MG63 (cell line): ENCODE measurements at places on chromosomes 6 and 20. TPM values are rescaled to one million over a fixed set of nuclear protein-coding genes. Genes with fewer than 3 reads are reported as not detected.

- no peak for DNase-seq
Observed at GRCh38 chr6:63862486-63863198, 227.0 kb downstream of the PHF3 start.

- no peak for DNase-seq
Observed at GRCh38 chr6:10331334-10331968, 83.4 kb downstream of the TFAP2A start.

DNA sequence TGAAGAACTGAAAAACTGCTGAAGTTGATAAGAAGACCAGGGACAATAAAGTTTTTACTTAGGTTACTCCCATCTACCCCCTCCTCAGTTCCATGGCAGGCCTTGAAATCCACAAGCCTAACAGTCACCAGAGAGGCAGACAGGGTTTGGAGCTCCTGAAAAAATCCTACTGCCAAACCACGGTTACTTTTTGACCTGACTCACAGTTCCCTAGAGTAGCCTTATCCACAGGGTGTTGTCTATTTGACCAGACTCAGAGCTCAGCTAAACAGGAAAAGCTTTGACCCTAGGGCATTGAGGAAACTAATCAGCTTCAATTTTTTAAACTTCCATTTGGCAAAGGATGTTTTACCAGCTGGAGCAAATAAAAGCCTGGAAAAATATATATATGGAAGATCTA lies 257.7 kb upstream of the NT5E start:
- peak; percentile 65 for DNase-seq

DNA sequence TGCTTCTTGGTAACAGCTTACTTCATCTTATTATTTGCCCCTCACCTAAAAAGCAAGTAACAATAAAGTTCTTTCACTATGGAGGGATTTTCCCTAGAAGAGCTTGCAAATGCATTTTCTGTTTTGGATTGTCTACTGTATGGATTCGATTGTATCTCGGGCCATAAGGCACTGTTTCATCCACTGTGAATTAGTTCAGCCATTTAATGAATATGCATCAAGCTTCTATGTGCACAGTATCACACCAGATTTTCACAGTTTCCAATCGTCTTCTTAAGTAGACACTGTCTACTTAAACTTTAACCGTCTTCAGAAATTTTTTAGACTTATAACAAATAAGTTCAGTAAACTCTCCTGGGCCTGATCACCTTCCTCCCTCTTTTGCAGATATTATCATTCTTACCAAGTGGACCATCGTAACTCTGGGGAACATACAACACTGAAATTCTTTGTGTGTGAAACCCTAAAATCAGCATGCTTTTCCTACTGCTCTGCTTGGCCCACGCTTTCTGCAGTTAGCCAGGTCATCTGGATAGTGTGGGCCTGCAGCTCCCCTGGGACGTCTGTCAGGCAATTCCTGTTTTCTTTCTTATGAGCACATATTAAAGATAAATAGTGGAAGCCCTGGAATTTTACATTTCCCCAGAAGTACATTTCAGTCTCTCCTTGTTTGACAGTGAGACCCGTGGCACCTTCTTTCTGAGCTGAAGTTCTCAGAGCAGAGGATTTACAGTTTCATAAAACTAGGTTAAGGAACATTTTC lies 136.5 kb upstream of the PDE10A start:
- no peak for DNase-seq

DNA sequence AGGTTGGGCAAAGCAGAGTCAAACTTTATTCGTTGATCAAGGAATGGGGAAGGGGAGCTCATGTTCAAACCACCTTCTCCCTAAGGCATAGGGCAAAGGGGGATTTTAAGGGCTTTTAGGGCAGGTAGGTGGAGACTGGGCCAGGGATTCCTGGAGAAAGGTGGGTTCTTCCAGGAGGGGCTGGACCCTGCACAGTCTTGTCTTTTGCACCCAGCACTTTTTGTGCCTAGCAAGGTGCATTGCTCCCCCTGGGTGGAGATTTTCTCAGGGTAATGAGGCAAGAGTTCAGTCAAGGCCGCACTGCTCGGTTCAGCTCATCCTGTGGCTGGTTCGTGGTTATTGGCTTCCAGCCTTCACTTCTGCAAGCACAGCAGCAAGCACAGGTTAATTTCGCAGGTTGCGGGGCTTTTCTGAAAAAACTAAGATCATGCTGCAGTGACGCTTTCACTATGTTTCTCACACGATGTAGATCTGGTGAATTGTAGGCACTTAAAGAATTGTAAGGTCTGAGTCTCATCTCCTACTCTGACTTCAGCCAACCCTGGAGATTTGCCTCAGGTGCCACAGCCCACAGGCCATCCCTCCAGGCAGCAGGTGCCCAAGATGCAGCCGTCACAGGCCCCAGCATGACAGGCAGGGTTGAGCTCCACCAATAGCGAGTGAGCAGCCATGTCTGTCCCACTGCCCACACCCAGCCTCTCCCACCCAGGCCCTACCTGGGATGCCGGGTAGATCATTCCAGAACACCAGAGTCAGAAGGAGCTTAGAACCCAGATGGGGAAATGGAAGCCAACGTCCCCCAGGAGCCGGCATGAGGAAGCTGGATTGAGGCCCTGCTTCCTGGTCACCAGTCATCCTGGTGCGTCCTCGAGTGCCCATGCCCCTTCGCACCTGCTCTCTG lies 37.1 kb downstream of the SUN5 start:
- no peak for DNase-seq

GRCh38 chr6:110545081-110545872 lies 68.9 kb upstream of the SLC22A16 start:
- DNase-seq = no peak

DNA sequence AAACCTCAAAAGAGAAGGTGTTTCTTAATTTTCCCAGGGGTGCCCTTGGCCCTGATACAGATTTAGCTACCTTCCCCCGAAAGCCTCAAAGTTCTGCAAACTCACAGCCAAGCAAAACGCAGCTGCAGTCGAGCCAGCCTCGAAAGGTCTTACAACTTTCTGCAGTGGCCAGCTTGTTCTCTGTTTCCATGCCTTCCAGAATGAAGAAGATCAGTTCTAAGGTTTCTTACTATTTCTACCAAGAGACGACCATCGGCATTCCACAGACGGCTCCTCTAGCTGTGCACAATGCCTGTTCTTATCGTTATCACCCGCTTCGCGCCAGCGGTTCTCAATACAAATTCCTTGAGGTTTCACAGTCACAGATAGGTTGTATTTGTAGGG lies 28.5 kb upstream of the CCR6 start:
- no peak for DNase-seq

DNA sequence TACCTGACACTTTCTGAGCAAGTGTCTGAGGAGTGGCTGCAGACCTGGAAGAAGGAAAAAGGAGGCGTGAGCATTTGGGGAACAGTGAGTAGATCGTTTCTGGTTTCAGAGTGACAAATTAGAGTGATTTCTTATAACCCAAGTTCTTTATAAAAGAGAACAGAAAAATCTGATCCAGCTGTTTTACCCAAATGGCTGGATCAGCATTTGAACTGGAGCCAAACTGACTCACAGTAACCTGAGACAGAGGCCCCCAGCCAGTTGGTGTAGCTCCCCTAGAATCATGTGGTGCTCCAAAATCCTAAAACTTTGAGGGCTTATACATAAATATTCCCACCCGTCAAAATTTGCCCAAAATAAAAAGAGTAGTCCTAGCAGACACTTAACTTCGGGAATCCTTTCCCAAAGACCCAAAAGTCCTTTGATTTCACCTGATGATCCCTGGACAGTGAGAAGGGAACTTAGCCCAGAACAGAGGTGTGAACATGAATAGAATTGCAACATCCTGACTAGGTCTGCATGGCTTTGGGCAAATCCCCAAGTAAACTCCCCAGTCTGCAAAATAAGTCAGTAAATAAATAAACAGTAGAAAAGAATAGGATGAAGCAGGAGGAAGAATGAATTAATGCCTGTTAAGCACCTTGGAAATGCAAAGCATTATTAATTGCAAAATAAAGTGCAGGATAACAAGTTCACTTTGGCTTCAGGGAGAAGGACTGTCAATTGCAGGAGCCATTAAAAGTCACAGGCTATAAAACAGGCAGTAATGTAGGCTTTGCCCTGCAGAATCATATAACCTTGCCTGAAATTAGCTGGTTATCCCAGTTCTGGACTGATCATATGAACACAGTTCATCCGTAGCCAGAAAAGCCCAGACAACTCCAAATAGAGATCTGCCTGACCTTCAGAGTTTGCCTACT lies 262.0 kb upstream of the JARID2 start:
- DNase-seq = peak; percentile 11

- no peak for DNase-seq
Observed at GRCh38 chr20:46388937-46389336, 17.5 kb downstream of the ELMO2 start.

GRCh38 chr6:43867996-43868395 lies 98.0 kb downstream of the VEGFA start:
- no peak for DNase-seq

- DNase-seq = no peak
Observed at GRCh38 chr20:19019734-19020364, 192.6 kb upstream of the SLC24A3 start.

GRCh38 chr6:28277746-28278145 lies 3.6 kb upstream of the PGBD1 start:
- DNase-seq = no peak

DDO gene
- 0.22 and 0.89 TPM in 2 replicates for total RNA-seq

MAVS gene
- total RNA-seq = 4.4 and 6.2 TPM in 2 replicates

BYSL gene
- 34.0 and 64.8 TPM in 2 replicates for total RNA-seq
